ENCODE measurements at places on chromosomes 2 and 18.

DNA sequence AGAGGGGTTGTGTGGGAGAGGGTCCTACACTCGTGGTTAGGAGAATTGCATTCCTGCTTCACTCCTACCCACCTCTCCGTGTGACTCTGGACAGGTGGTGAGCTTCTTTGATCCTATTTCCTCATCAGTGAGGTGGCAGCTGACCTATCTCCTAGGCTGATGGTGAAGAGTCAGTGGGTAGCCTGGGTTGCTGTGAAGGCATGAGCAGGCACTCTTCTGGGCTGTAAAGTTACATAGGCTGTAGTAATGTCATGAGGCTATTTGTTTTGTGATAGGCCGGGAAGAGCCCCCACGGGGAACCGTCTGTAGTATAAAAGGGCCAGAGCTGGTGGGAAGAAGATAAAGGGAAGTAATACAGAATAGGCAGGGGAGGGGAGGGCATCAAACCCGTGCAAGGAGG lies 83.8 kb downstream of the TMEM247 start:
- DNase-seq: no peak

DNA sequence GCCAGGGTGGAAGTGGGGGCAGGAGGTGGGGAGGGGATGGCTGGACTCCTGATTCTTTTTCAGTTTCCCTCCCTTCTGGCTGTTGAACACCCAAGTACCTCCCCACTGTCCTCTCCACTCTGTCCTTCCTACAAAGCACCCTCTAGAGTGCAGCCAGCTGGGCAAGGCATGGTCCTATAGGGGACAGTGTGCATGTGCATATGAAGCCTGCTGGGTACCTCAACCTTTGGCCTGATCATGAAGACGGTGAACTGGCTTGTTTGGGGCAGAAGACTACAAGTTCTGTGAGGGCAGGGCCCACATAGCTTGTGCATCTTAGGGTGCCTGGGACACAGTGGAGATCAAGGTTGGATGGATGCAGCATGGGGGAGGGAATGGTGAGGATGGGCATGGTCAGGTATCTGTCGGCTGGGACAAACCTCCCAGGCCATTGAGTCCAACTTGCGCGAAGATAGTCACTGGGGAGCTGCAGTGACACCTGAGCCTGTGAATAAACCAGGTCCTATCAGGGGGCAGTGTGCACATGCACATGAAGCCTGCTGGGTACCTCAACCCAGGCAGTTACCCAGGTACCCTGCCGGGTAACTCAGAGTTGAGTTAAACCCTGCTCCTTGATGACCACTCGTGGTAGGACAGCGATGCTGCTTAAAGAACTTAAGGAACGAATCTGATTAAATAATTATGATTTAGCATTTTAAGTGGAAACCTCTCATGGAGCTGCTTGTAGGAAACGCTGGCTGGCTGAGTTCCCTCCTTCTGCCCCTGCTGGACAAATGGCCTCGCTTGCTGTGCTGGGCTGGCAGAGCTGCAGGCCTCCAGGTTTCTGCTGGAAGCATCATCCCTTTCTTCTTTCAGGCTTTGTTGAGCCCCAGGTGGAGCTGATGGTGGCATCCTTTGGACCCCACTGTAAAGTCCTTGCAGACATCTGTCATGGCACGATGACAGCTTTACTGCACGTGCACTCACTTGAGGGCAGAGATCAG lies 84.0 kb downstream of the POLR1A start:
- DNase-seq: no peak

DNA sequence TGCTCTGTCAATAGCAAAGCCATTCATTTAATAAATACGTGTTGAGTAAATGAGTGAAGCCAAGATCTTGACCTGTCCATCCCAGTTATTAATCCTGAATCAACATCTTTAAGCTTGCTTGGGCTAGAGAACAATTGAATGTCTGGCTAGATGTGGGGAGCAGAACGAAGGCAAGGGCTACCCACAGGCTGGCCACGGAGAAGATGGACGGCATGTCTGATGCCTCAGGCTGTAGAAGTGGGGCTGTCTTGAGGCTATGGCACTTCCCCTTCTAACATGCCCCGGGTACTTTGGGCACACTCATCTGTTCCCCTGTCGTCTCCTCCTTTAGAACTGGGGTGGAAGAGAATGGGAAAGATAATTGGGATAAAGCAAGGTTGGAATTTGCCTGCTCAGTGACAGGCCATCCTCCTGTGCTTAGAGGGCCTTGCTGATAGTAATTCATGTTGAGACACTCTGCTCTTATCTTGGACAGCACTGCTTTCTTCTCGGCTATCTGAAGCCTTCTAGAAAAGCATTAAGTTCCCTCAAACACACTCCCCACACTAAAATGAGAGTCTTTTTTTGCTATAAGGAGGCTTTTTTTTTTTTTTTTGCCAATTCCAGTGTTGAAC lies 225.7 kb downstream of the MREG start:
- DNase-seq: no peak

GRCh38 chr2:14306268-14306861 lies 326.2 kb upstream of the LRATD1 start:
- DNase-seq: no peak

DNA sequence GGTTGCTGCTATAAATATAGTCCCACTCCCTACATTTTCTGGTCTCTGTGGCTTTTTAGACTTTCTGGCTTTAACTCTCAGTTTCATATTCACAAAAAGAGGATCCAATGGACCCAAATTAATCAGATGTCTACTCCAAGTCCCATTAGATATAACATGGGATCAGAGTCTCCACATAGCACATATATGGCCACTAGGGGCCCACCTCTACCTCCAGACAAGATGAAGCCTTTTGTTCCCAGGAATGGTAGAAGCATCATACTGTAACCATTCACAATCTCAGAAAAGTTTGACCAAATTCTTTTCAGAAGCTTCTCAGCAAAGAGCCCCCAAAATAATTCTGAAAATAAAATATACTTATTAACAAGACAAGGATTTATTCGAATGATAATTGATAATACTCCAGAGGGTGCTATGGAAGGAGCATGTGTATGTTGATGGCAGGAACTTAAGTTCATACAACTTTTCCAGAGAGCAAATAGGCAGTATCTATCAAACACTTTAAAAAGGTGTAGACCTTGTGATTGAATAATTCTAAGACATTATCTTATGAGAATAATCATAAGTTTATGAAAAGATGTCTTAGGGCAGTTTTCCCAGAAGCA lies 382.3 kb upstream of the CRIM1 start:
- peak; percentile 33 for DNase-seq

DNA sequence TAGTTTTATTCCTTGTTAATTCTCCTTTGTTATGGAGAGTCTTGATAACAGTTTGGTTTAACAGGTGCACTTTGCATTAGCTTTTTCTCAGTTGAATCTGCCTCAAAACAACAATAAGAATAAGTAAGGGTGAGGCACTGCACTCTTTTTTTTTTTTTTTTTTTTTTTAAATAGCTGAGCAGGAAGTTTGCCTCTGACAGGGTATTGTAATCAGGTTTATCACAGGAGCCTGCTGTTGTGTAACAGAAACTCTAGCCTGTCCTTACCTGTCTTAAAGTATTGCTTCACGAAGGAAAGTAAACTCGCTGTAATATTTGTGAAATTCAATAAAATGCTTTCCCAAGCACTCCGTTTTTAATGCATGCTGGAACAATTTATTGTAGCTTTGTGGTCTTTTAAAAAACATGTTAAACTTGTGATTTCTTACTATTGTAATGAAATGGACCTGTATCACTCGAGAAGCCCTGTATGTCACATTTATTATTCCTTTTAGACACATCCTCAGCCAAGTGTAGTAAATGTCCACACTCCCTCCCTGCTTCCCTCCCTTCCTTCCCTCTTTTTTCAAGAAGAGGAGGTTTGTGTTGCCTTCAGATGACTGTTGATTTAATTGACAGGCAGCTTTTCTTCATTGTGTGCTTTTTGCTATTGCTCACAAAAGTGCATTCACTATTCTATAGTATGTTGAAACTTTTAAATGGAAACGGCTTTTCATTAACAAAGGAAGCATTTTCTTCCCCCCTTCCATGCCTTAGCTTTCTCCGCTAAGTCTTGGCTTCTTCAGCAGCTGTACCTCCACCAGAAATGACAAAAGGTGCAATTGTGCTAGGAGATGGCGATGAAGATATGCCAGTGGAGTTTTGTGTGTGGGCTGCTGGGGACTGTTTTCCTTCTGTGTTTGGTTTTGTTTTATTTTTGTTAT lies 52.7 kb downstream of the TAF1B start:
- DNase-seq: no peak

GRCh38 chr2:100214265-100214971 lies 72.0 kb upstream of the AFF3 start:
- DNase-seq: no peak

- no peak for DNase-seq
Measured at GRCh38 chr2:6993229-6993640, 76.0 kb downstream of the RNF144A start.

DNA sequence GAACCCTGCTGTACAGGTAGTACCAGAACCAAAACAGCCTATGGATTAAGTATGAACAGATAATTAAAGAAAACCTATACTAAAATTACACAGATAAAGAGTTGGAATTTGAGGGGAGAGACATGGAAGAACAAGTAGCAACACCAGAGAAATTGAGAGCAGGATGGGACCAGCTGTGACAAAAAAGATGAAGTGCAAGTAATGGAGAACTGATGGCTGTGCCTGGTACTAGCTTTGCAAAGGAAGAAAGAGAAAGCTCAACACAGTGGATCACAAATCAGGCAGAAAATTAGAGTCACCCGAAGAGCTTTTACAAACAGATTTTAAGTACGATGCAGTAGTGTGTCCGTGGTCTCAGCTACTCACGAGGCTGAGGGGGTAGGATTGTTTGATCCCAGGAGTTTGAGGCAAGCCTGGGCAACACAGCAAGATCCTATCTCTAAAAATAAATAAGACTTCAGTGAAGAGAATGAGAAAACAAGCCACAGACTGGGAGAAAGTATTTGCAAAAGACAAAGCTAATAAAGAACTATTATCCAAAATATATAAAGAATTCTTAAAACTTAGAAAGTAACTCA lies 46.5 kb downstream of the CUL3 start:
- no peak for DNase-seq

- DNase-seq: no peak
Measured at GRCh38 chr18:46001074-46001473, 33.9 kb upstream of the EPG5 start.

GRCh38 chr18:13477147-13477683 lies 249.1 kb downstream of the FAM210A start:
- DNase-seq: no peak

- DNase-seq: no peak
Measured at GRCh38 chr18:2256577-2256976, 314.7 kb downstream of the METTL4 start.

- no peak for DNase-seq
Measured at GRCh38 chr2:118936936-118937335, 5.1 kb upstream of the MARCO start.

- DNase-seq: no peak
Measured at GRCh38 chr2:119749477-119750012, 10.2 kb upstream of the PTPN4 start.

GRCh38 chr2:17749753-17750438 lies 3.7 kb downstream of the SMC6 start:
- no peak for DNase-seq

GRCh38 chr2:215850380-215850779 lies 163.0 kb downstream of the MREG start:
- no peak for DNase-seq

- DNase-seq: no peak
Measured at GRCh38 chr2:58063641-58064040, 17.0 kb downstream of the VRK2 start.

DNA sequence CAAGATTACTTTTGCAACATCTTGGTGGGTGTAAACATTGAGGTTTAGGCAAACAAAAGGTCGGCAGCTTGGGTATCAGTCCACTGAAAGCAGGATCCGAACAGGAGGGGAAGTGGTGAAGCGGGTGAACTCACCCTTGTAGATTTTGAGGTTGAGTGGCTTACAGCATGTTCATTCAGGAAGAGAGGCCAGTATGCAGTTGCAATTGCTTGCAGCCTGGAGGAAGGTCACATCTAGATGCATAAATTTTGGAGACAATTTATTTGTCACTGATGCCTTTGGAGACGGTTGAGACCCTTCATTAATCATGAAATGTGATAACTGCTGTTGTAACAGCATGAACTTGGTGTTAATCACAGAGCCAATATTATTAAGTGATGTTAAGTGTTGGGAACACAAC lies 131.1 kb downstream of the LTBP1 start:
- peak; percentile 76 for DNase-seq
